Activated CD8-positive, alpha-beta memory T cell treated with anti-CD3 and anti-CD28 coated beads, Interleukin-2, amount 50 U/mL, for 48 hours (primary cell): ENCODE measurements at places on chromosomes 4 and X.

DNA sequence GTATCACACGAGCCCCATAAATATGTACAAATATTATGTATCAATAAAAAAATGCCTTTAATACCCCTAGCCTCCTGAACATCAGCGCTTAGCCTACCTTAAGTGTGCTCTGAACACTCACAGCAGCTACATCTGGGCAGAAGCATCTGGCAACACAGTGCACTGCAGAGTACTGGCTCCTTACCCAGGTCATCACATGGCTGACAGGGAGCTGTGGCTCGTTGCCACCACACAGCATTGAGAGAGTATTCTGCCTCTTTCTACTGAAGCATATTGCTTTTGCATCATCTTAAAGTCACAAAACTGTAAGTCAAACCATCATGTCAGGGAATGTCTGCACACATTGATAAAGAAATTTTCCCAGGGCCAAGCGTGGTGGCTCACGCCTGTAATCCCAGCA is 55.2 kb downstream of the TRIML1 start:
- DNase-seq = no peak

DNA sequence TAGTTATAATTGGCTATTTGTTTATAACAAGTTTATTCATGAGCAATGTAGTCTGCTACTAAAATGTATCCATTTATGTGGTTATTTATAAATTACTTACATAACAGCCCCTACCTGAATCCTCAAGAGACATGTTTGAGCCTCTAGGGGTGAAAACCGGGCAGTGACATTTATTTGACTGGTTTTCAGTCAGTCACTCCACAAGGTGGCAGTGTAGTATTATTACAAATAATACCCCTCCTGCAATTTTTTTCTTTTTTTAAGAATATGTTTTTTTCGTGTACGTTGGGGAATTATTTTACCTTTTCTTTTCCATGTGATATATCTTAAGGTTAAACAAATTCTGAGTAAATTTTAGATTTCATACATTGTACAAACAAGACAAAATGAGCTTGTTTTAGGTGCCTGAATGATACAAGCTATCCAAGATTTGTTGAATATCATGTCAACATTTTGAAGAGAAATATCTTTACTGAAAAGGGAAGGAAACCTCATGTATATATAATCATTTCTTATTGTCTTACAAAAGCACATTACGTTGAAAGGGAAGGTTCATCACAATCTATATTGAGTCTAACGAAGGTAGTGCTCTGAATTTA is 598.7 kb upstream of the TECRL start:
- DNase-seq = no peak

GRCh38 chr4:136985683-136986082 is 546.6 kb downstream of the PCDH18 start:
- DNase-seq = no peak

- no peak for DNase-seq
These were observed 446 bp upstream of the UBE2A start for GRCh38 chrX:119573840-119574393.
